Glomerular endothelial cell (primary cell): ENCODE measurements at places on chromosomes 11 and 22. TPM values are rescaled to one million over a fixed set of nuclear protein-coding genes. Genes with fewer than 3 reads are reported as not detected.
A peak's percentile ranks its signal among the peaks of the same experiment; 100 is the strongest.

DNA sequence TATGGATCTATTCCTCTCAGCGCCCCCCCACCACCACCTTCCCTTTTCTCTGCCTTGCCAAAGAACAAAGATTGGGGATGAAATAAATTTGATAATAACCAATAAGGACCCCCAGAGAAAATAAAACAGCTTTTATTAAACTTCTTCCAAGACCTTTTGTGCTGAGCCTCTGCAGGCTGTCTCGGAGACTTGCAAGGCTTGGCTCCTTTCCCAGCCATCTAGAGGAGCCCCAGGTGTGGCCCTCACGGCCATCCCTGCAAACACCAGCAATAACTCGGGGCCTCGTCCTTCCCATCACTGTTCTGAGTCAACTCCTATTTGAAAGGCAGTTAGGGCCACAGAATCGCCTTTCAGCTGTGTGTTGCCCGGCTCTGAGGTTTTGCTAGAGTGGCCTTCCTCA lies 51.2 kb upstream of the LMO1 start:
- DNase-seq: no peak

TOMM22 gene
- total RNA-seq: 38.9 and 57.0 TPM in 2 replicates

- DNase-seq: no peak
Measured at GRCh38 chr11:122814401-122814800, 23.9 kb upstream of the CRTAM start.

DMC1 gene
- total RNA-seq: 1.3 TPM in 1 of 2 replicates, not detected in the other

GRCh38 chr11:112293614-112294013 lies 33.0 kb upstream of the PLET1 start:
- DNase-seq: no peak

DCDC1 gene
- total RNA-seq: not detected in 2 replicates

GRCh38 chr11:104772806-104773241 lies 125.4 kb downstream of the CASP12 start:
- DNase-seq: peak; percentile 64

DNA sequence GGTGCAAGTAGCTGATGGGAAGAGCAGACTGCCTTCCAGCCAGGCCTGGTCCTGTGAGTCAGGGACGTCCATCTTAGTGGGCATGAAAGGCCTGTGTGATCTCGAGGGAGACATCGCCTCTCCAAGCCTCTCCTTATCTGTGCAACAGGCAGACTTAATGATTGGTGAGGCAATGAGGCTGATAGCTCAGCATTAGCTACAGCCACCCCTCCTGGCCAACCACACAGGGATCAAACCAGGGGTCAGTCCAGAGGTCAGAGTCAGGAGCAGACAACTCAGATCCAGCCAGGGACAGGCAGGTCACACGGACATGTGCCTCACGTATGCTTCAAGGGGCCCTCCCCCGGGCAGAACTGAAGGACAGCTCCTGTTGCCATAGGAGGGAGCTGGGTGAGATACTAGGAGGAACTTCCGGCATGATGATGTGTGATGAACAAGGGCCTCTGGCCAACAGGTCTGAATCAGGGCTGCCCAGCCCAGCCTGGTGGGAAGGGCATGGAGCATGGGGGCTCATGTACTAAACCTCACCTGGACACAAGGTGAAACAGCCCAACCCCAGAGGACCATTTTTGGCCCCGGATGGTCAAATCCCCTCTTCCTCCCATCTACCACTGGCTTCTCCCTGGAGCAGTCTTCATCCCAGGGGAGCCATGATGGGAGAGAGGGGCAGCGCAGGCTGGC lies 2.8 kb upstream of the APOC3 start:
- no peak for DNase-seq

FOLR2 gene
- not detected in 2 replicates for total RNA-seq

GRCh38 chr11:133659538-133660201 lies 127.4 kb upstream of the OPCML start:
- DNase-seq: no peak

CCDC34 gene
- 3.4 and 6.8 TPM in 2 replicates for total RNA-seq

TRIM49 gene
- not detected in 2 replicates for total RNA-seq

DNA sequence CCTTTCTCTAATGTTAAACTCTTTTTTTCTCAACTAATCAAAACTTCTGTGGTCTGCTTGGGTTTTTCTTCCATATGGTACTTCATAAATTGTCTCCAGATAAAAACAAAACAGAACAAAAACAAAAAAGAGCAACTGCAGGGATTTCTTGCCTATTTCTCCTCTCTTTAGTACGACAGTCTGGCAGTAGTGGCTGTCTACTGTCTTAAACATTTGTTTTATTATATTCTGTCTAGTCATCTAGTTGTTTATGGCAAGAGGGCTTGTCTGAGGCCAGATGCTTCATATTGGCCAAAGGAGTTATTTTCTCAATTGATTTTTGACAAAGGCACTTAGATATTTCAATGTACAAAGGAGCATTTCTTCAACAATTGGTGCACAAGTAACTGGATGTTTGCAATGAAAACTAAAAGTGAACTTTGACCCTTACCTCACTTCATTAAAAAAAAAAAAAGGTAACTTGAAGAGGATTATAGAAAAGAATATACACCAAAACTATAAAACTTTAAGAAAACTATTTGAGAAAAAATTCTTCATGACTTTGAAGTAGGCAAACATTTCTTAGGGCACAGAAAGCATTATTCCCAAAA lies 404.2 kb downstream of the LUZP2 start:
- DNase-seq: no peak

GRCh38 chr11:120137611-120138521 lies at the start of gene TRIM29:
TSS of gene TRIM29 (minus strand) at chr11:120138113. CDS start at chr11:120138031, 82 bp downstream.
- no peak for DNase-seq

DNA sequence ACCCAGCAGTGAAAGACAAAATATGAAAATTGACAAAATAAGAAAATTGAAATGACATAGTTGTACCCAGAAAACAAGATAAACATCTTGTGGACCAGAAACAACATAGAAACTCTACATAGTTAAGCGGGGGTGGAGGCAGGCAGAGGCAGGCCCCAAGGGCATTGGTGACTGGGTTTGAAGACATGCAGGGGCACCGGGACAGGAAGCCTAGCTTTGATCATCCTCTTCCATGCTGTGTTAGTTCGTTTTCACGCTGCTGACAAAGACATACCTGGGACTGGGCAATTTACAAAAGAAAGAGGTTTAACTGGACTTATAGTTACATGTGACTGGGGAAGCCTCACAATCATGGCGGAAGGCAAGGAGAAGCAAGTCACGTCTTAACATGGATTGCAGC lies 33.5 kb upstream of the CRTAM start:
- DNase-seq: no peak

DNA sequence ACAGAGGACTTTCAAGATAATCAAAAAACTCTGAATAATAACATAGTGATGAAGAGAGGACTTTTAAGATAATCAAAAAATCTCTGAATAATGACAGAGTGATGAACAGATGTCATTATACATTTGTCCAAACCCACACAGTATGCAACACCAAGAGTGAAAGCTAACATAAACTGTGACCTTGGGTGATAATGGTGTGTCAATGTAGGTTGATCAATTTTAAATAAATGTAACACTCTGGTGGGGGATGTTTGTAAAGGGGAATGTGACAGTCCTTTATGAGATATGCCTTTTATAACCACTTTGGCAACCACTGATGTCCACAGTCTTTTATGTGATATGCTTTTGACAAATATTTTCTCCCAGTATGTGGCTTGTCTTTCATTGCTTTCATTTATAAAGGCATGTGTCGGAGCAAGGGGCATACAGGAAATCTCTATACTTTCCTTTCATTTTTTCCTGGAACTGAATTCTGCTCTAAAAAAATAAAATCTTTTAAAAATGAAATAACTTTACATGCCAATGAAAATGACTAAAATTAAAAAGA lies 10.3 kb upstream of the OR9G1 start:
- DNase-seq: no peak

DNA sequence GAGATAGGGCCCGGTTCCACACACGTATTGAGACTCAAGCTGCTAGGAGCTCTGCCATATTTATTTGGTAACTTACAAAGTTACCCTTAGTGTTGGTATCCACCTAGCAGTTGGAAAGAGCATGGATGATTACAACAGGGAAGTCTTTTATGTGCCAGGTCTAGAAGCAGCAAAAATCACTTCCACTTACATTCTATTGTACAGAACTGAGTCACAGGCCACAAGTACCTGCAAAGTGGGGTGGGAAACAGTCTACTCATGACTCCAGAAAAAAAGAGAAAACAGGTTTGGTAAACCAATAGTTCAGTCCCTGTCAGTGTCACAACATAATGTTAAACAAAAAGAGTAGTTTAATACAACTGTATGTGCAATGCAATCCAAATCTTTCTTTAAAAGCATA lies 279.6 kb upstream of the PITPNB start:
- no peak for DNase-seq

- no peak for DNase-seq
Measured at GRCh38 chr11:134453441-134453840, 41.4 kb upstream of the B3GAT1 start.

GRCh38 chr11:33362051-33362910 lies 105.1 kb downstream of the HIPK3 start:
- DNase-seq: no peak
